ENCODE measurements at places on chromosomes 7 and 10. TPM values are rescaled to one million over a fixed set of nuclear protein-coding genes. Genes with fewer than 3 reads are reported as not detected.
A peak's percentile ranks its signal among the peaks of the same experiment; 100 is the strongest.

ZNF727 gene
- total RNA-seq = not detected

ADAM12 gene
- 13.3 TPM for total RNA-seq

- no peak overlapping the region for H3K4me3 ChIP-seq
- peaks cover 4% of the 10 kb centered on the region for H3K4me1 ChIP-seq
- no peaks in the 10 kb centered on the region for H3K27me3 ChIP-seq
- peaks cover 9% of the 10 kb centered on the region for H3K36me3 ChIP-seq
- H3K27ac ChIP-seq = no peak overlapping the region
Measured at GRCh38 chr7:4056552-4057288, 625.4 kb upstream of the FOXK1 start.

DNA sequence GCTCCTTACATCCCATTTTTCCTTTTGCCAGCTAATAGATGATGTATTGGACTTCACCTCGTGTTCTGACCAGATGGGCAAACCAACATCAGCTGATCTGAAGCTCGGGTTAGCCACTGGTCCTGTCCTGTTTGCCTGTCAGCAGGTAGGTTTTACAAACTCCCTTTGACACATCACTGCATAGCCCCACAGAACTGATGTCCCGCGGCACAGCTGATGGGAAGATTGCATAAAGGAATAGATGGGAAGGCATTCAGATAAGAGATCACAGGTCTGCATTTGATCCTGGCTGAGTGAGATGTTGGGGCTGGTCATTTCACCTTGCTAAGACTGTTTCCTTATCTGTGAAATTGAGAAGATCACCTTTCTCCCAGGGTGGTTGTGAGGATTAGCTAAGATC is 37.9 kb downstream of the PDSS1 start:
- no peak overlapping the region for H3K27ac ChIP-seq
- peaks cover 9% of the 10 kb centered on the region for H3K4me1 ChIP-seq

- H3K36me3 ChIP-seq = peaks cover 10% of the 10 kb centered on the region
- peaks cover 7% of the 10 kb centered on the region for H3K4me1 ChIP-seq
- H3K4me3 ChIP-seq = no peak overlapping the region
- no peaks in the 10 kb centered on the region for H3K27me3 ChIP-seq
- no peak for DNase-seq
Measured at GRCh38 chr10:102275343-102275742, 30.0 kb downstream of the GBF1 start.

DNA sequence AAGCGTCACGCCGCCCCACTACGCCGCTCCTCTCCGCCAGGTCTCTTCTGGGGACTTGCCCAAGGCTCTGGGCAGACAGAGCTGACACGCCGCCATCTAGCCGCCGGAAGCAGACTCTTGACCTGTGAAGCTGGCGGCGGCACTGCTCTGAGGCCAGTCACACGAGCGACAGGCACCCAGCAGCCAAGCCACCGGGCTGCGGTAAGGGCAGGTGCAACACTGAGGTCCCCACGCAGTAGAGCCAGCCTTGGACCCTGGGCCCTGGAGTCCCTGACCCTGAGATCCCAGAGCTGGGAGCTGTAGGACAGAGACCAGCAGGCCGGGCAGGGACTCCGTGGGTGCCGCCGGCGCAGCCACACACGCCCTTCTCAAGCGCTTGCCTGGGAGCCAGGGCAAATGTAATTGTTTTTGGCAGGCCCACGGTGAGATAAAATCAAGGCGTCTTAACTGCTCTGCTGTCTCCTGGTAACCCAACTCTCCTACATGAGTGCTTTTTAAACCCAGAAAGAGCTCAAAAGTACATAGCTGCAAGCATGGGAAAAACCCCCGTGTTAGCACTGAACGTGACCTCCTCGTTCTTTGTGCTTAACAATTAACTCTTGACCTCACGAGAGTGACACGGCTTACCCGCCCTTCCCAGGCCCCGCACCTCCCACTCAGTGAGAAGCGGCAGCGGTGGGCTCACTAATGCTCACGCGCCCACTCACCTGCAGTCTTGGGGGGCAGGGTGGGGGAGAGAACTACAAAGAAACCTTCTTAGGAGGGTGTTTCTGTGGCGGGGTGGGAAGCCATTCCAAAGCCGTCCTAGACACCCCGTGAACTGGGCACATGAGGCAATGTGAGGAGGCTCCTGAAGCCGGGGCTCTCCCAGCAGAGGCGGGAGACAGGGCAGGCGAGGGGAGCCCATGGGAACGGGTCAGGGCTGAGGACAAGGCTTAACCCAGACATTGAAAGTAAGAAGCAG is 8.5 kb downstream of the GPER1 start:
- H3K4me1 ChIP-seq = peaks cover 37% of the 10 kb centered on the region
- H3K4me3 ChIP-seq = peak overlapping the region; percentile 29
- peaks cover 30% of the 10 kb centered on the region for H3K36me3 ChIP-seq
- H3K27ac ChIP-seq = peak overlapping the region; percentile 56
- no peak for DNase-seq
- H3K27me3 ChIP-seq = no peaks in the 10 kb centered on the region

LAMB1 gene
- 556 TPM for total RNA-seq

MAT1A gene
- 0.09 TPM for total RNA-seq

- H3K27ac ChIP-seq = peak overlapping the region; percentile 92
- peaks cover 8% of the 10 kb centered on the region for H3K27me3 ChIP-seq
- DNase-seq = no peak
- peaks cover 17% of the 10 kb centered on the region for H3K4me1 ChIP-seq
Measured at GRCh38 chr7:97971120-97971989, 18.6 kb downstream of the OCM2 start.

DNA sequence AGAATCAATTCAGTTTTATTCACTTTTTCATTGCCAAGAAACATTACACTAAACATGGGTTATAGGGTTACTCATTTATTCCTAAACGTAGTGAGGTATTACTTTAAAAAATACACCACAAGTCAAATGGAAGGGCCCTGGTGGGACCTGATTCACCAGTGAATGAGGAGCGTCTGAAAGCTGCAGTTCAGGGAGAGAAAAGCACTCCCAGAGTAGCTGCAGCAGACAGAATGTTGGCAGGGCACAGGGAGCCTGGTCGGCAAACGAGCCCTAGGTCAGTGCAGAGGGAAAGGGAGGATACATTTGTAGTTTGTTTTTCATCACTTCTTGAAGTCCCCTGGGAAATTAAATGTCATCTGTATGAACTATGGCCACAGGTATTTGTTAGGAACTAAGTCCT is 361.7 kb upstream of the ETV1 start:
- H3K4me3 ChIP-seq = no peak overlapping the region
- no peak overlapping the region for H3K27ac ChIP-seq
- H3K27me3 ChIP-seq = no peaks in the 10 kb centered on the region
- H3K36me3 ChIP-seq = no peaks in the 10 kb centered on the region
- DNase-seq = no peak

DNA sequence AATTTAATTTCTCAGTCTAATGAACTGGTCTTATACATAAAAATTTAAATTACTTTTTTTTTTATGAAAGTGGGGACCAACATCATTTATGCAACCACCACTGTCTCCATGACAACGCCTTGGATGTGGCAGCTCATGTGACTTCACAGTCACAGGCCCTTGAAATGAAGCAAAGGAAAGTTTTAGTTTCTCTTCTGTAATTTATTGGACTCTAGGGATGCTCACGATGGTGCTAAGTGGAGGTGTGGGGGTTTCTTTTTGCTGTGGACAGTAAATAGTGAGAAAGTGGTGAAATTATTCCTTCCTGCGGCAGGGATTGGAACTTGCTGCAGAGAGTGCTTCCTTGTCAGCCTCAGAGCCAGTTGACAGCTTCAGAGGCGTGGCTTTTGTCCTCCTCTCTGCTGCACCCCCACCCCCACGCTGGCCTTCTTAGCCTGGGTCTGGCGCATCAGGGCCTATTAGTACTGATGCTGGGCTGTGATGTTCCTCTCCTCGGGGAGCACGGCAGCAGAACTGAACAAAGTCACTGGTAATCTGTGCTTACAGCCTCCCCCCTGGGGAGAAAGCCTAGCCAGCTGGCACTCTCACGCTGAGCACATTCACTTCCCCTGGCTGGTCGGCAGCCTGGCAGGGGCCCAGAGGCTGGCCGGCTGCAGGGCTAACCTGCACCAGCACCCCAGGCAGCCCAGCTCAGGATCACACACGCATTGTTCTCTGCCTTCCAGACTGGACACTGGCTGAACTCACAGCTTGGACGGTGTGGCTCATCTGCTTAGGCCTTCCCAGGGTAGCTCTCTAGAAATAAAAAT is 517.5 kb upstream of the GALNT17 start:
- H3K27ac ChIP-seq = no peak overlapping the region
- no peak overlapping the region for H3K4me3 ChIP-seq
- no peaks in the 10 kb centered on the region for H3K27me3 ChIP-seq
- no peak for DNase-seq
- peaks cover 7% of the 10 kb centered on the region for H3K36me3 ChIP-seq

- H3K27ac ChIP-seq = peak overlapping the region; percentile 81
- peaks cover 57% of the 10 kb centered on the region for H3K4me1 ChIP-seq
- no peak for DNase-seq
- no peak overlapping the region for H3K4me3 ChIP-seq
Measured at GRCh38 chr7:92765725-92766124, 70.6 kb downstream of the CDK6 start.

GRCh38 chr10:49116509-49117375 is 1.4 kb upstream of the VSTM4 start:
- H3K27ac ChIP-seq = no peak overlapping the region
- H3K27me3 ChIP-seq = peaks cover 87% of the 10 kb centered on the region

DNA sequence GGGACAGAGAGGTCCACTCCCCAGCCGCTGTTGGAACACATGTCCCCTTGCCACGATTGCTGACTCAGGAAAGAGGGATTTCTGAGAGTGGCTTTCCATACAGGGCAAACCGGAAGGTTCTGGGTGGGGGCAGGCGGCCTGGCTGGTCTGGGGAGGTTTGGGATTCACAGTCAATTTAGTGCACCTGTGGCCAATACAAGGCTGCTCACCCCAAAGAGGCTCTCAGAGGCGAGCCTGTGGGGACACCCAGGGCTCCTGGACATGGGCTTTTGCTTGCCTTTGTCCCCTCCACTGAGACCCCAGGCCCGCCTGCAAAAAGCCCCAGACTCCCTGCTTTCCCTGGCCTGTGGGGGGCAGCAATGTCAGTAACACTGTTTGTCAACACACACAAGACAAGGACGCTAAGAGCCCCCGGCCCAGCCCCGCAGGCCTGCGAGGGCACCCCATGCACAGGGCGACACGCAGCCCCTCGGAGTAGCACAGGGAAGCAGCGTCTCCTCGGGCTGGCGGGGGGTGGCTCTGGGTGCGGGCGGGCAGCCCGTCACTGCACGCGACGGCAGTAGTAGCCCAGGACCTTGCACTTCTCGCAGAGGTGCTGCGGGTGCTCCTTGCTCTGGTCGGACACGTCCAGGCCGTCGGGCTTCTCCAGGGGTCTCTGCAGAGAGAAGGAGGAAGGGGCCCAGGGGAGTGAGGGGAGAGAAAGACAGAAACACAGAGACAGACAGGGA is 38.7 kb downstream of the PPIF start:
- DNase-seq = peak; percentile 13
- H3K36me3 ChIP-seq = no peaks in the 10 kb centered on the region
- H3K4me3 ChIP-seq = no peak overlapping the region
- no peak overlapping the region for H3K27ac ChIP-seq

DNA sequence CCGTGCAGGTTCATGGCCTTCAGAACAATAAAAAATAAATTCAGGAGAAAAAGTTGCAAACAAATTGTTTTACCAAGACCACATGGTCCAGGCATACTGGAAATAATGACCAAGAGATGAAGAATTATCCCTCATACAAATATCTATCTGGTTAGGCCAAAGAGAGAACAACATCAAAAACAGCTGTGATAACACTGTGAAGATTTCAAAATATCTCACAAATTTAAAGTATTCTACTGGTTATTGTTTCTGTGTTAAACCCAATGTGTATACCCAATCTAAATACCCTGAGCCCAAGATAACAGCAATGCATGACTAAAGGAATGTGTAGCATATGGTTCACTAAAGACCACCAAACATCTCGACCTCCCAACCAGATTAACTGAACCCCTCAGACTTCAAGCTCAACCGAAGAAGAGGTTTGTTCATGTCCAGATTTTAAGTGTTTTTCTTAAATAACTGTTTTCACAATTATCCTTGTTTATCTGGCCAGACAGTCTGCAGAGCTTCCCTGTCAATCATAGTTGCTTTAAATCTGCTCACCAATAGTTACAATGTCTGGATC is 10.9 kb downstream of the OR9A2 start:
- H3K27me3 ChIP-seq = no peaks in the 10 kb centered on the region
- H3K4me3 ChIP-seq = no peak overlapping the region
- peaks cover 2% of the 10 kb centered on the region for H3K36me3 ChIP-seq
- peaks cover 24% of the 10 kb centered on the region for H3K4me1 ChIP-seq

GRCh38 chr7:90250601-90251303 is 5.8 kb downstream of the CFAP69 start:
- no peaks in the 10 kb centered on the region for H3K36me3 ChIP-seq
- no peak overlapping the region for H3K27ac ChIP-seq
- H3K4me3 ChIP-seq = no peak overlapping the region

SLC39A12 gene
- total RNA-seq = not detected

FLNC gene
- total RNA-seq = 176 TPM

ACSL5 gene
- 0.41 TPM for total RNA-seq

KIAA1217 gene
- total RNA-seq = 167 TPM

SLC26A3 gene
- not detected for total RNA-seq

PRPS1L1 gene
- total RNA-seq = not detected

LSM8 gene
- 36.8 TPM for total RNA-seq

DNA sequence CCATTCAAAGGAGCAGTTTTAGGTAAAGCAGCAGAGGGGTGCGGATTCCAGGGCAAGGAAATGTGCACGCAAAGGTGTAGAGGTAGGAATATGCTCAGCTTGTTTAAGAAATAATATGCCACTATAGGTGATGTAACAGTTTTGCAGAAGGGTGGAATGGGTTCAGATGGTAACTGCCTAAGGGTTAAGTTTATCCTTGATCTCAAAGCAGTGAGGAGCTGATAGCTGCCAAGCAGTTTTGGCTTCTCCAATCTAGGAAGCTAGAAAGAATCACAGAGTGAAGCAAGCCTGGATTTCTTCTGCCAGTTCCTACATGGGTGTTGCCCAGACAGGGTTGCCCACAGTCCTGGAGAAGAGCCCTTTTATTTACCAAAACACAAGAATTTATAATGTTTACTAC is 6.0 kb downstream of the ACADSB start:
- H3K36me3 ChIP-seq = peaks cover 11% of the 10 kb centered on the region
- peaks cover under 1% of the 10 kb centered on the region for H3K4me1 ChIP-seq
- H3K27ac ChIP-seq = no peak overlapping the region
- H3K27me3 ChIP-seq = no peaks in the 10 kb centered on the region

- no peaks in the 10 kb centered on the region for H3K27me3 ChIP-seq
- H3K4me3 ChIP-seq = no peak overlapping the region
- H3K36me3 ChIP-seq = no peaks in the 10 kb centered on the region
Measured at GRCh38 chr10:58086144-58086762, 181.4 kb downstream of the IPMK start.

DNA sequence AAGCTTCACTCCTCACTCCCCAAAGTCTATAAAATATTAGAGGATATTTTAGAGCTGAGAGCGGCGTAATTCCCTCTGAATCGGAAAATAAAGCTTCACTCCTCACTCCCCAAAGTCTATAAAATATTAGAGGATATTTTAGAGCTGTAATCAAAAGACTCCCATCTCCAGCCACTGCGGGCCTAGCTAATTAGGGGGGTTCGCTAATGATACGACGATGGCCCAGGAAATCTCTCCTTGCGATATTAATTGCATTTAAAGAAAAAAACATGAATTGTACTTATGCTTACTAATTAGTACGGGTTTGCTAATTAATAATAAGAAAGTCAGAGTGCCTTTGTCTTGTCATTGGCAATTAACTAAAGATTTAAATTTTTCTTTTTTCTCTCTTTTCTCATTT is 235.9 kb downstream of the MAD1L1 start:
- DNase-seq = no peak
- no peak overlapping the region for H3K27ac ChIP-seq

- peak overlapping the region; percentile 42 for H3K4me3 ChIP-seq
- peak overlapping the region; percentile 25 for H3K27ac ChIP-seq
- peaks cover 56% of the 10 kb centered on the region for H3K4me1 ChIP-seq
- no peaks in the 10 kb centered on the region for H3K36me3 ChIP-seq
- H3K27me3 ChIP-seq = peaks cover 63% of the 10 kb centered on the region
Measured at GRCh38 chr10:128539510-128540127, 413.4 kb upstream of the MKI67 start.
